Caki2 (cell line): ENCODE measurements at places on chromosomes 11 and 22.
A peak's percentile ranks its signal among the peaks of the same experiment; 100 is the strongest.

DNA sequence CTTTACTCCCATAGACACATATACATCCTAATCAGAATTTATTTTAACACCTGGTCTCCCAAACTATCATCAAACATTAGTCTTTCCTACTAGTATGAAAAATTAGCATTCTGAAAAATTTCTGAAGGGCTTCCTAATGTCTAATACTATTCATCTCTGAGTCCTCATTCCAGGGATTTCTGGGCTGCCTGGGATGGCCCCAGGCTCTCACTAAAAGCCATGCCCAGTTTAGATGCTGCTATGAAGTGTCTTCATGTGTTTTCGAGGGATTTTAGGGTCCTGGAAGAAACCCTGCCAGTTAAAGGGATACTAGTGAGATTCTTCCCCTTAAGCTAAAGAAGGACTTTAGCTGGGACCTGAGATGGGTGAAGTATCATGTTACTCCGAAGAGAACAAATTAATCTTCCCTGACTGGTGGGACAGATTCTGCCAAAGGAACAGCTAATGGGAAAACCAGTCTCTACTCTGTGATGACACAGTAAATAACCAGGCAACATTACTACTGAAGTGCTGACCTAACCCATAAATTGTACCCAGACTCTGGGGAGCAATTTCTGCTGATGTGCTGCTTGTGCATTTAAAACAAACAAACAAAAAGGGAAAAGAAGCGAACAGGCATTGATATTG is 342.6 kb downstream of the SOX6 start:
- no peak for DNase-seq

- no peak for DNase-seq
Observed at GRCh38 chr11:134800826-134801225, 388.8 kb upstream of the B3GAT1 start.

DNA sequence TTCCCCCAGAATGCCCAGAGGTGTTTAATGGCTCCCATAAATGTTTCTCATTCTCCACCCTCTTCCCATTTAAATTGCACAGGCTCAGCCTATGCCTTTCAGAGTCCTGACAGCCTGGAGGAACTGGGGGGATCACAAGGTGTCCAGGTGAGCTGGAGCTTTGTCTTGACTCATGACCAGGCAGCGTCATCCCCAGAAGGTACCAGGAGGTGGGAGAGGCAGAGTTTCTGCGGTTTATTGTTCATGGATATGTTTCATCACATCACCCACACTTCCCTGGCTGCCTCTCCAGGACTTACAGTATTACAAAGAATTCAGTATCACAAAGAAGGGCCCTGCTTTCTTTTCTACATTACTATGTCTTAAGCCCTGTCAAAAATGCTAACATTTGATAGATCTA is 103.2 kb upstream of the GALNT18 start:
- DNase-seq = no peak

GRCh38 chr11:127119356-127119755 is 118.8 kb upstream of the KIRREL3 start:
- no peak for DNase-seq

GRCh38 chr11:115267871-115268270 is 236.3 kb downstream of the CADM1 start:
- DNase-seq = no peak

- DNase-seq = no peak
Observed at GRCh38 chr11:58617976-58618557, 4.4 kb upstream of the CNTF start.

GRCh38 chr22:42945736-42946135 is 69.2 kb downstream of the PACSIN2 start:
- DNase-seq = no peak

DNA sequence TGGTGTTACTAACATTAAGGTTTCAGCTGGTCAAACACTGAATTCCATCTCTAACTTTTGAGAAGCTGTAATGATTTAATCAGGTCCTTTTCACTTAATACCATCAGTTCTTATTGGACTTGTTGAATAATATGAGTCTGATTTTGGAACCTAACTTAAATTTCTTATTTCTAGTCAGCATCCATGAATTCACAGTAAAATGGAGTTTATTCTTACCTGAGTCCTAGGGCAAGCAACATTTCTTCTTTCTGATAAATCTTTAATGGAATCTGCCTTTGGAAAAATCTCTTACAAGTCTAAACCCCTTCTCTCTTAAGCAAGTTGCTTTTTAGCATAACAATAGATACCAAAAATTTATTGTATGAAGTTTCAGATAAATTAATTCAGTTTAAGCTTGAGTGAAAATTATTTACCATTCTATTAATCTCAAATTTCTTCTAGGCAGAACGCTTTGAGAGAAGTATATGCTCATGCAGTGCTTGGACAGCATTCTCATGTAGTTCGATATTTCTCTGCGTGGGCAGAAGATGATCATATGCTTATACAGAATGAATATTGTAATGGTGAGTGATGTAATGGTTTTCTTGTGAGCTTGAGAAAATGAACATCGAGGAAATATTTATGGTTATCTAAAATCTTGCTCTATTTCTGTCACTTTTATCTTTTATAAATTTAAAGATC is 3.4 kb downstream of the WEE1 start:
- no peak for DNase-seq

DNA sequence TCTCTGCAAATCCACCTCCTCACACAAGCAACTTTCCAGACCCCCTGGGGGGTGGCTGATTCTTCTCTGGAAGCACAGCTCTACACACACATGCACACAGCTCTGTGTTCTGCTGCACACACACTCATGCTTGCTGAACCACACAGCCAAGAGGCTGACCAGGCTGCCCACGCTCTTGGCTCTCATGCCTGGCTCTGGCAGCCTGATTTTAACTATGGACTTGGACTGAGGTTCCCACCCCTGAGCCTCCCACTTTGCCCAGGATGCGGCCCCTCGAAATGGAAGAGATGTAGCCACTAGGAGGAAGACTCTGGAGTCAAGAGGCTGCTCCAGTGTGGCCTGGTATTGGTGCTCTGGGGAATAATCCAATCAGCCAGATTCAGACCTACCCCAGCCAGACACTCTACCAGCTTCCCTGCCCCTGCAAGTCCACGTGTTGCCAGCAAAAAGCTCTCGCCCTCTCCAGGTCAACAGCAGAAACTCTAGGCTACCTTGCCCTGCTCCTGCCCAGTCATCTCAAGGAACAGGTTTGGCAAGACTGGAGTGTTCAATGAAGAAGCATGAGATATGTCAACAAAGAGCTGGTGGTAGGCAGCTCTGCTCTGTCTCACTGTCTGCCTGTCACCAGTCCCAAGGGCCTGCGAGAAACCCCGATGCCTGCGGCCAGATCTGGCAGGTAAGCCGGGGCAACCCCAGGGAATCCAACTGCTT is 8.8 kb upstream of the CASTOR1 start:
- no peak for DNase-seq

DNA sequence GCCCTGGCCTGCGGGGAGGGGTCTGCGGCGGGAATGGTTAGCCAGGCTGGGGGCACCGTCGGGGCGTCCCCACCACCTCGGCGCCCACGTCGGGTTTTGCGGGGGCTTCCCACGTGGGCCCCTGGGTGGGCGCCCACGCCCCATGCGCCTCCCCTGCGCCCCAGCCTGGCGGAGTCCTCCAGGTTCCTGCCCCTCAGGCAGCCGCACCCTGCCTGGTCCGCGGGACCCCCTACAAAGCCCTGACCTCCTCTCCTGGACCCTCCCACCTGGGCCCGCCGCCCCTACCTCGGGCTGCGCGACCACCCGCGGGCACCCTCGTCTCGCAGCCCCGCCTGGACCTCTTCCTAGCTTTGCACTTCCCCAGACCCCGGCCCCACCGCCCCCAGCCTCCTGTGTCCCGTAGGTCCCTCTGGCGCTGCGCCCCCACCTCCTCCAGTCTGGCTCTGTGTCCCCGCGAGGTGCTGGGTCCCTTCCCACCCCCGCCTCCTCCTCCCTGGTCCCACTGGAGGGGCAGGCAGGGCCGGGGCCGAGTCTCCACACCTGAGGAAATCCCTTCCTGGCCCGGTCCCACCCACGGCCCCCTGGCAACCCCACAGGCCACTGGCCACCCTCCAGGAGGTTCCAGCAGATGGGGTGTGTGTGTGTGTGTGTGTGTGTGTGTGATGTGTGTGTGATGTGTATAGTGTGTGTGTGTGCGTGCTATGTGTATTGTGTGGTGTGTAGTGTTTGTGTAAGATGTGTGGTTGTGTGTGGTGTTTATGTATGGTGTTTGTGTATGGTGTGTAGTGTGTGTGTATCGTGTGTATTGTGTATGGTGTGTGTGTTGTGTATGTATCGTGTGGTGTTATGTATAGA is 11.8 kb downstream of the PIM3 start:
- no peak for DNase-seq

DNA sequence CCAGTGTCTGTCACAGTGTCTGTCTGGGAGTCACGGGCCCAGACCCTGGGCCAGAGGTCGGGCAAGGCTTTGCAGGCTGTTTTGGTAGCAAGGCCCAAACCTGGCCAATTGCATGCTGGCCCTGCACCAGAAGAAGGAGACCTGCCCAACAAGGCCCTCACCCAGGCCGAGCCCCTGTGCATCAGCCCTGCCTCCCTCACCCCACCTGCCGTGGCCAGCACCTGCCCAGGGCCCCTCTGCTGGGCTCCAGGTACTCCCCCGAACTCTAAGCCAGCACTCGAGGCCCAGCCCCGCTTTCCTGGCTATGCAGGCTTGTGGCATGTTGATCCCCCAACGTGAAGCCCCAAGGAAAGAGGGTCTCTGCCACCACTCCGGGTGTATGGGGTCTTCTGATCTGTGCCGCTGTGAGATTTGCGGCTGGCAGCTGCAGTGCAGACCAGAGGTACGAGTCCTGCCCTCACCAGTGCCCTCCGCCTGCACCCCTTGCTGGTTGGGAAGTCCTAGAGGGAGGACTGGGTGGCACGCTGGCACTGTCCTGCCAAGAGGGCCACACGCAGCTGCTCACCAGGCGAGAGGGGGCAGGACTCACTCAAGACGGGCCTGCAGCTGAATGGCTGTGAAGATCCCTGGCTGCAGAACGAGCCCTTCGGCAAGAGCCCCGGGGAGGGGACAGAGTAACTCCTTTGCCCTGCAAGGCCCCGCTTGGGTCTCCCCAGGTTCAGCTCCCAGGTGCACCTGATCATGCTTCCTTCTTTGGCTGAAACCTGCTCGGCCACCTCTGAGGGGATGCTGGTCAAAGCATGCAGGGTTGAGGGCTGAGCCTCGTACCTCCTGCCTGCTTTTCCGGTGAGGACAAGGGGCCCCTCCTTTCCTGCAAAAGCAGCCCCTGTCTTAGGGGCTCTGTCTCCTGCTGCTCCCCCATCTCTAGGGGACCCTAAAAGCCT is 6.7 kb upstream of the SEPTIN5 start:
- DNase-seq = no peak

- no peak for DNase-seq
Observed at GRCh38 chr11:45157247-45158209, 11.1 kb downstream of the PRDM11 start.

DNA sequence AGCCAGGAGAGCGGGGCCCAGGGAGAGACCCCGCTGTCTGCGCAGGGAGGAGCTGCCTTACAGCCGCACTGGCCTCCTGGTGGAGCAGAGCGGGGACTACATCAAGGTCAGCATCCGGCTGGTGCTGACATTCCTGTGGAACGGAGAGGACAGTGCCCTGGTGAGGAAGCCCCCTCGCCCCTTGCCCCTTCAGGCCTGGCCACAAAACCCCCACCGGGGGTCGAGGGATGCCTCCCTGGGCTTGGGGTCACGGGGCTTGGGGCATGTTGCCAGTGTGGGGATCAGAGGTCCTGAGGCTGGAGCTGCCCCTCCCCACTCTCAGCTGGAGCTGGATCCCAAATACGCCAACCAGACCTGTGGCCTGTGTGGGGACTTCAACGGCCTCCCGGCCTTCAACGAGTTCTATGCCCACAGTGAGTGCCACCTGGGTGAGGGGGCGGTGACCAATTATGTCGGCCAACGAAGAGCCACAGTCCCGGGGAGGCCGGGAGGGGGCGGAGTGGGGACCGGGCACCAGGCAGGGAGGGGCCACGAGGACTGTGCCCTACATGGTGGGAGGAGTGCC is 4.2 kb downstream of the MUC5B start:
- DNase-seq = no peak

DNA sequence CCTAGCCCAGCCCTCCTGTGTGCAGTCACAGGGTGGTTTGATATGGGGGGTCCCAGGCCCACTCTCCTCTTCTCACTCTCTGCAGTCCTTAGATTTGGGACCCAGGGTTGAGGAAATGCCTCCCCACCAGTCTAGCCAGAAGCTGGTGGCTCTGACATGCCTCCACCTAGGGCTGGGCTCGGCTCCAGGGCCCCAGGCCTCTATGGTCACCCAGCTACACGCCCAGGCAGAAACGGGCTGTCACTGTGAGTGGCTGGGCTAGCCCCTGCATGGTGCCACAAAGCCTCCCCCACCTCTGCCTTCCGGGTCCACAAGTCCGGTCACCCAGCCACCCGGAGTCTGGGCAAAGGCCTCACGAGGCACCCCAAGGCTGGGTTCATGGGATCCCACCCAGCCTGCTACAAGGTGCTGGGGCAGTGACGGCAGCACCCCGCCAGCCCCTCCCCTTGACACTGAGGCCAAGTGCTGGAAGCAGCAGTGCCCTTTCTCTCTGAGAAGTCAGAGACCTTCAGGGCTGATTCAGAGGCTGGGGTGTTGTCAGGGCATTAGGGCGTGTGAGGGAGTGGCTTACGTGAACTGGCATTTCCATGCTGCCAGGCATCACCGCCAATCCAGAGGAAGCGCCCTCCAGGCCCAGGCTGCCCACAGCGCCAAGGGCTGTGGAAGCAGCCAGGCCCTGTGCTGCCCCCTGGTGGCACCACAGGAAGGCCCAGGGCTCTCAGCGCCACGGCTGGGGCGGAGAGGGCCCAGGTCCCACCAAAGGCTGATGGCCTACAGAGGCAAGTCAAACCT is 638 bp upstream of the PITPNM1 start:
- peak; percentile 96 for DNase-seq

DNA sequence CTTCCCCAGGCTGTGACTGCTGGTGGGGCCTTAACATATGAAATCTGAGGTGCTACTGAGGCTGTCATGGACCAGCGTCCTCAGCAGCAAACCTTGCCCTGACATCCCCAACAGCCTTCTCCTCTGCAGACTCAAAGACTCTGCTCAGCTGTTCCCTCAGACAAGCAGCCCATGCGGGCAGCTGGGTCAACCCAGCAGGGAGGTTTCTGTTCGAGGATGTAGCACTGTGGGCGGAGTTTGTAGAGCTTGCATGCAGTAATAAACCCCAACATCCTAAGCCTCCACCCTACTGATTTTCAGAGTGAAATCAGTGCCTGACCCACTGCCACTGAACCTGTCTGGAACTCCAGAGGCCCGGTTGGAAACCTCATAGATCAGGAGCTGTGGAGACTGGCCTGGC is 88.8 kb upstream of the XKR3 start:
- no peak for DNase-seq

GRCh38 chr11:59429924-59430516 is 3.8 kb upstream of the OR5A2 start:
- DNase-seq = peak; percentile 6
